ENCODE measurements at places on chromosomes 5 and 9. TPM values are rescaled to one million over a fixed set of nuclear protein-coding genes. Genes with fewer than 3 reads are reported as not detected.

DNA sequence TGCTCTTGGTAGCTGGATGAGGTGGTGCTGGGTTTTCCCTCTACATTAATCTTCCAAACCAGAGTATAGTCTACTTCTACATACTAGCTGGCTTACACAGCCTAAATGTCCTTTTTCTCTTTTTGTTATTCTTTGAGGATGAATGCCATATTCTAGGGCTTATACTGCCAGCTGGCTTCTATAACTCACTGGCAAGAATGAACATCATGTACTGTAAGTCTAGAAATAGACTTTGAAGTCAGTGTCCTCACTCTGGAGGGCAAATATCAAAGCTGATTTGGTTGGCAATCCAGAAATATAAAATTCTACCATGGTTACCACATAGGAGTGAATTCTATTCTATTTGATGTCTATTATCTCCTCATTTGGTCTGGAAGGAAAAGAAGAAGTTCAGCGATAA, 251.7 kb upstream of the TYRP1 start:
- no peak overlapping the region for H3K27ac ChIP-seq
- H3K27me3 ChIP-seq, result no peaks in the 10 kb centered on the region
- H3K4me1 ChIP-seq, result no peaks in the 10 kb centered on the region

DNA sequence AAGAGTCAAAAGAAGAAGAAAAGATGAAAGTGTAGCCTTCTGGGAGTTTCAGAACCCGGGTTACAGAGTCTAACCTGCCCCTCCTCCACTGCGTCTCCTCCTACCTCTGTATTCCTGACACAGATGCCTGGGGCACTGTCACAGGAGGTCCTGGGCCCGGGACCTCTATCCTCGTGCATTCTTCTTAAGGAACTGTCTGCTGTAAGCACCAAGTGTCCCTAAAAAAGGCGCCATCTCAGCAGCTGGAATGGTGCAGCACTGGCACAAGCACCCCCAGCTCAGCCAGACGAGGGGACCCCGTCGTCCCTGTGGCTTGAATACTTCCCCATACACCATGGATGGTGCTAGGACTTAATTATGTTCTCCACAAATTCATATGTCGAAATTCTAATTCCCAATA, 35.8 kb upstream of the MVB12B start:
- DNase-seq, result no peak
- no peak overlapping the region for H3K4me3 ChIP-seq
- no peaks in the 10 kb centered on the region for H3K27me3 ChIP-seq
- H3K27ac ChIP-seq, result no peak overlapping the region
- no peaks in the 10 kb centered on the region for H3K4me1 ChIP-seq

GRCh38 chr5:138520971-138521370, 22.1 kb downstream of the ETF1 start:
- peaks cover 16% of the 10 kb centered on the region for H3K4me1 ChIP-seq
- peaks cover 35% of the 10 kb centered on the region for H3K36me3 ChIP-seq
- H3K27ac ChIP-seq, result no peak overlapping the region
- H3K27me3 ChIP-seq, result no peaks in the 10 kb centered on the region

DNA sequence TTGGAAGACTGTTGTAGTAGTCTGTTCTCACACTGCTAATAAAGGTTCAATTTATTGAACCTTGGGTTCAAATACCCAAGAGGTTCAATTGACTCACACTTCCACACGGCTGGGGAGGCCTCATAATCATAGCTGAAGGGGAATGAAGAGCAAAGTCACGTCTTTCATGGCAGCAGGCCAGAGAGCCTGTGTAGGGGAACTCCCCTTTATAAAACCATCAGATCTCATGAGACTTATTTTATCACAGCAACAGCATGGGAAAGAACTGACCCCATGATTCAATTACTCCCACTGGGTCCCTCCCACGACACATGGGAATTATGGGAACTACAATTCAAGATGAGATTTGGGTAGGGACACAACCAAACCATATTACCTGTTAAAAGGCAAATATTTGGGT, 268.2 kb downstream of the TMEM167A start:
- no peak overlapping the region for H3K27ac ChIP-seq
- no peaks in the 10 kb centered on the region for H3K4me1 ChIP-seq
- H3K4me3 ChIP-seq, result no peak overlapping the region
- H3K27me3 ChIP-seq, result no peaks in the 10 kb centered on the region
- H3K36me3 ChIP-seq, result no peaks in the 10 kb centered on the region
- DNase-seq, result no peak

GRCh38 chr5:99088309-99088708, 159.5 kb upstream of the CHD1 start:
- H3K4me1 ChIP-seq, result no peaks in the 10 kb centered on the region
- H3K27ac ChIP-seq, result no peak overlapping the region
- no peaks in the 10 kb centered on the region for H3K36me3 ChIP-seq
- DNase-seq, result no peak
- no peaks in the 10 kb centered on the region for H3K27me3 ChIP-seq

DNA sequence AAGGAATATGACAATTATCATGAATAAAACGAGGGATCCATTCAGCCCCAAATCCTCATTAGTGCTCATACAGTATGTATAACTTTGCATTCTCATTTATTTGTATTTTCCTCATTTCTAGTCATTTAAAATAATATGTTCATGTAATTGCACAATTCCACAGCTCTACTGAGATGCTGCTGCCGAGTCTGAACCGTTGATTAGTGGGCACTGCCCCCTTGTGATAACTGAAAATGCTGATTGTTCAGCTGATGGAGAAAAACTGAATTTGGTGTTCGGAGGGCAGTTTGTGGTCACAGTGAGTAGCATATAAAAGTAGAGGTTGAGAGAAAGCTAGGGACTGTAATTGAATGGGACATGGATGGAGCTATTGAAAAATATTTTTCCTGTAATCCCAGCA, 12.2 kb upstream of the GPR151 start:
- no peak overlapping the region for H3K27ac ChIP-seq
- no peaks in the 10 kb centered on the region for H3K36me3 ChIP-seq
- no peak for DNase-seq
- H3K4me3 ChIP-seq, result no peak overlapping the region
- no peaks in the 10 kb centered on the region for H3K27me3 ChIP-seq
- no peaks in the 10 kb centered on the region for H3K4me1 ChIP-seq

DNA sequence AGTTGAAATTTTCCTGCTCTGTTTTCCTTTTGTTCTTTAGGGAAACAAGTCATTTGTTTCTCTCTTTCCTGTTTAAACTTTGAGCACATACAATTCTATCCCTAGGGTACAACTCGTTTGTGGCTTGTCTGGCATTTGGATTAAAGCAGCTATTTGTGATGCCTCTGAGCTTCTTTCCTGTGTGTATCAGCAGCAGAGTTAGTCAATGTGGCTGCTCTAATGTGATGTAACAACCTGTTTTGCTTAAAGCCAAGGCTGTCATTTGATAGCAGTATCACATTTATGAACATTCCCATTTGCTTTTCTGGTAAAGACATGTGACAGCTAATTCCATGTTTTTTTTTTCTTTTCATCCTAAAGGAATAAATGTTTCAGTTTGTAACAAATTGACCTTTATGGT, 314.3 kb upstream of the CHD1 start:
- H3K27ac ChIP-seq, result no peak overlapping the region
- H3K4me3 ChIP-seq, result no peak overlapping the region
- no peaks in the 10 kb centered on the region for H3K4me1 ChIP-seq
- no peaks in the 10 kb centered on the region for H3K27me3 ChIP-seq
- H3K36me3 ChIP-seq, result no peaks in the 10 kb centered on the region
- DNase-seq, result no peak

DNA sequence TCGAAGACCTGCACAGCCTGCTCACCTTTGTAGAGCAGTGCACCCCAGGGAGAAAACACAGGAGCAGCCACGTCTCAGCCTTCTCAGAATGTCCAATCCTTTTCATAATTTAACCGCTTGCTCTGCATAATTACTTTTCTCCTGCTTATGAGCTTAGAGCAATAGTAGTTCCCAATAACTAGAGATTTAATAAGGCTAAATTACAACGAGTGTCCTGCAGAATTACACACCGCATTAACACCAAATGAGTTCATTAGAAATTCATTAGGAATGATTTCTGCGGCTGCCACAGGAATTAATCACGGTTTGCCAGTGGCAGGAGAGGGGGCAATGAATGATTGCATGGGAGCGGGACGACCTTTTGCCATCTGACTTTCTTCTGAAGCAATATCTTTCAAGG, 18.7 kb upstream of the FABP6 start:
- no peaks in the 10 kb centered on the region for H3K36me3 ChIP-seq
- no peaks in the 10 kb centered on the region for H3K4me1 ChIP-seq
- H3K27me3 ChIP-seq, result no peaks in the 10 kb centered on the region
- DNase-seq, result no peak
- no peak overlapping the region for H3K27ac ChIP-seq

DNA sequence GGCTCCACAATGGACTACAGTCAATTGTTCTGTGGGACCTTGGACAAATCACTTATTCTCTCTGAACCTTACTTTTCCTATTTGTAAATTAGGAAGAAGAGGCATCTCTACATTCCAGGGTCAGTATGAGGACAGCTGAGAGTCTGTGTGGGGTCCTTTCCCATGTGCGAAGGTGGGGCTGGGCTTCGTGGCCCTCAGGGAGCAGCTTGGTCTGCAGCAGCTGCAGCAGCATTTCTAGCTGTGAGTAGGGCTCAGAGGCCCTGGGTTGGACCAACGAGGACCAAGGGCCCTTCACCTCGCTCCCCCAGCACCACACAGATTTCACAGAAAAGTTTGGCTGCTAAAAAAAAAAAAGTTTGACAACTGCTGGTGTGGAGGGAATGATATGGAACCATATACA, 9.4 kb upstream of the DDX41 start:
- H3K27me3 ChIP-seq, result no peaks in the 10 kb centered on the region
- no peaks in the 10 kb centered on the region for H3K4me1 ChIP-seq
- H3K4me3 ChIP-seq, result no peak overlapping the region

- H3K27ac ChIP-seq, result no peak overlapping the region
- H3K4me1 ChIP-seq, result peaks cover 4% of the 10 kb centered on the region
- DNase-seq, result no peak
- no peak overlapping the region for H3K4me3 ChIP-seq
These were observed 7.1 kb downstream of the CAVIN4 start for GRCh38 chr9:100584951-100585350.

- peaks cover 5% of the 10 kb centered on the region for H3K4me1 ChIP-seq
- H3K27ac ChIP-seq, result no peak overlapping the region
- DNase-seq, result no peak
- no peak overlapping the region for H3K4me3 ChIP-seq
These were observed 38.6 kb upstream of the PIK3R1 start for GRCh38 chr5:68176802-68177479.

DNA sequence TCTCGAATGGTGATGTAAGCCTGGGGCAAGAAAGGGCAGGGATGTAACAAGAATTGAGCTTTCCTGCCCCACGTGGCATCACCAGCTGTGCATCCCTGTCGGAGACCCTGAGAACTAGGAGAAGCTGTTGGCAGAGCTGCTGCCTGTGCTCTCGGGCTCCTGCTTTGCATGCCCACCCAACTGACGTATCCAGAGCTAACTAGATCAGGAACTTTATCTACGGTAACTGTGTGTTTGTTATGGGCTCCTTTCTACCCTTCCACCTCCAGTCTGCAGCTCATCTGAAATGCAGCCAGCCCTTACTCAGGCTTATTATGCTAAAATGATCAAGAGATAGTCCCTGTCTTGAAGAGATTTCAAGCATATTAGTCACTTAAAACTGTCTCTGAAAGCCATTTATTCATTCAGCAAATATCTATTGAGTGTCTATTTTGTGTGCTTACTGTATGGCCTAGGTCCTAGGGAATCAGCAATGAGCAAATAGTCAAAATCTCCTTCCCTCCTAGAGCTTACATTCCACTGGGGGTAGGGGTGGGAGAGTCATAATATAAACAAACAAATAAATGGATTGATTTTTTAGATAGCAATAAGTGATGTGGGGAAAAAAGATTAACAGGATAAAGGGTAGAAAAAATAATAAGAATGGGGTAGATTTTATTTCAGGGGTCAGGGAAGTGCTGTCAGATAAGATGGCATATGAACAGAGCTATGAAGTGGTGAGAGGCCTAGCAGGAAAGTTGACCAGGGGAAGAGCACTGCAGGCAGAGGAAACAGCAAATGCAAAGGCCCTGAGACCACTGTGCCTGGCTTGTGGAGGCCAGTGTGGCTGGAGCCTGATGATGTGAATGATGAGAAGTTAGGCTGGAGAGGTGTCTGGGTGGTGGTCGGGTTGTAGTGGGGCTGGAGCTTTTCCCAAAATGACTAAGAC, 118.2 kb downstream of the GALNT10 start:
- H3K4me3 ChIP-seq, result no peak overlapping the region
- H3K36me3 ChIP-seq, result no peaks in the 10 kb centered on the region
- H3K4me1 ChIP-seq, result no peaks in the 10 kb centered on the region
- no peak overlapping the region for H3K27ac ChIP-seq
- no peaks in the 10 kb centered on the region for H3K27me3 ChIP-seq
- no peak for DNase-seq

DNA sequence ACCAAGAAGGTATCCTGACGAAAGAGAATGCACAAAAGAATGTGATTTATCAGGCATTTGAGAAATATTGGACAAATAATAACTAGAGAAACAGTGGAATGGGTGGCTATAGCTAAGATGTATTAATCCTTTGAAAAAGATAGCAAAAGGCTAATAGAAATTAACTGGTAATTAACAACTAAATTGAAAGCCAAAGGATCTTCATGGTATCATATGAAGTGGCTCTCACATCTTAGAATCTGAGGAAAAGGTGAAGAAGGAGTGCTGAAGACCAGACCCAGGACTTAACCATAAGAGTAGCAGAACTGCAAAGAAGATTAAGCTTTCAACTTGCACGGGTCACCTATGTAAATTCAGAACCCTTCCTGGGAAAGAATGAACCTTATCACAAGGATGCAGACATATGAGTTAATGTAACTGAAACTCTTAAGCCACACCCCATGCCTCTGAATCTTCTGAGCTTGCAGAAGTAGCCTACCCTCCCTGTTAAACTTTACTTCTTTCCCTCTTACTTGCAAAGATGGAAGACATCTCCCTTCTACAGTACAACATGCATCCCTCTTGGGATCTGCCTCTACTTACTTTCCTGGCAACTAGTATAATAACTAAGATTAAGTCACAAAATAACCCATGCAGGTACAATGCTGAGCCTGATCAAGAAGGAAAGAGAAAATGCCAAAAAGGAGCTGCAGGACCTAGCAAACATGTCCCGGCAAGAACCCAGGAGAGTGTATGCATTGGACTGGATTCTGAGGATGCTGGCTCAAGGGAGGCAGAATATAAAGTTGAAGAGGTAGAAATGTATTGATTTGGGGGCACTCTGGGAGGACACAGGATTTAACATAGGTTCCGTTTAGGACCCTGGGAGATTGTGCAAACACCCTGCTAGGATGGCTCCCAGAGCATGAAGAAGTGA, 395.5 kb upstream of the SLC30A5 start:
- no peaks in the 10 kb centered on the region for H3K27me3 ChIP-seq
- no peaks in the 10 kb centered on the region for H3K36me3 ChIP-seq
- DNase-seq, result no peak
- H3K4me3 ChIP-seq, result no peak overlapping the region
- H3K4me1 ChIP-seq, result no peaks in the 10 kb centered on the region
- no peak overlapping the region for H3K27ac ChIP-seq

GRCh38 chr9:86135371-86135770, 36.0 kb upstream of the GOLM1 start:
- H3K4me1 ChIP-seq, result no peaks in the 10 kb centered on the region
- H3K27ac ChIP-seq, result no peak overlapping the region
- DNase-seq, result no peak

The SPINK6 gene
- not detected for total RNA-seq

The C7 gene
- total RNA-seq, result 88.7 TPM

The SPAAR gene
- total RNA-seq, result 5.1 TPM

The PRRX2 gene
- not detected for total RNA-seq

The CAMLG gene
- total RNA-seq, result 18.8 TPM

The CD14 gene
- 22.1 TPM for total RNA-seq

The PCDHA1 gene
- total RNA-seq, result not detected
